ENCODE measurements at places on chromosomes 12 and 14.

DNA sequence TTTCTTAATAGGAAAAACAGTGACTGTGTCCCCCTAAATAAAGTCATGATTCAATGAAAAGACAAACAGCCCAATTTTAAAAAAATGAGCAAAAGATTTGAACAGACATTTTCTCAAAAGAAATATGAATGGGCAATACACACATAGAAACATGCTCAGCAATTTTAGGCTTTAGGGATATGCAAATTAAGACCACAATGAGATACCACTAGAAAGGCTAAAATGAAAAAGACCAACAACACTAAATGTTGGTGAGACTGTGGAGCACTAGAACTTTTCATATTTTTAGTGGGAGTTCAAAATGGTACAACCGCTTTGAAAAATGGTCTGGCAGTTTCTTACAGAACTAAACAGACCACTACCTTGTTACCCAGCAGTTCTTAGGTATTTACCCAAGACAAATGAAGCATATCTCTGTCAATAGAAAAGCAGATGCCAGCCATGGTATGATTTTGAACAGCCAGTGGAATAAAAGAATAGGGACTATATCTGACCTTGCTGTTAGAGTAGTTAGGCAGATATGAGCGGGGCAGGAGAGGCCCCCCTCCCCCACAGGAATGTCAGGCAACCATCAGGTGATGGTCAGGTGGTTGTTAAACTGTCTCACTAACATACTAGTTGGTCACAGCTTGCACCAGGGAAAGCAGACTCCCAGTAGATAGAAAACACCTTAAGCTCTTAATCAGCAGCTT is 108.8 kb downstream of the PRKCH start:
- DNase-seq = no peak

DNA sequence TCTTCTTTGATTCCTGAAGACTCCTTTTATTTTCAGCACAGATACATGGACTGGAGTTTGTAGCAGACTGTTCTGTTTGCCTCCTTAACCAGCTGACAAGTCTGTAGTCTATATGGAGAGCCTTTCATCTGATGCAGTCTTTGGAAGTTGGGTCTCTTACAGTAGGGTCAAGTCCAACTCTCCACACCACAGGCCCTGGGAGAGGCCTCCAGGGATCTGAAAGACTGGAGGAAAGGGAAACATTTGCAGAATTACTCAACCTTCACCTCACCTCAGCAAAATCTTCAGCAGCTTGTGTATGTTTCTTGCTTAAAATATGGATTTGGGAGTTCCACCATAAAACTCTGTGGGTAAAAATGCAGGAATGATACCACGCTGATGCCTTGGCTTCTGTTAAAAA is 188.4 kb downstream of the MSRB3 start:
- DNase-seq = no peak

- DNase-seq = no peak
Observed at GRCh38 chr12:78835493-78835892, 29.1 kb upstream of the SYT1 start.

DNA sequence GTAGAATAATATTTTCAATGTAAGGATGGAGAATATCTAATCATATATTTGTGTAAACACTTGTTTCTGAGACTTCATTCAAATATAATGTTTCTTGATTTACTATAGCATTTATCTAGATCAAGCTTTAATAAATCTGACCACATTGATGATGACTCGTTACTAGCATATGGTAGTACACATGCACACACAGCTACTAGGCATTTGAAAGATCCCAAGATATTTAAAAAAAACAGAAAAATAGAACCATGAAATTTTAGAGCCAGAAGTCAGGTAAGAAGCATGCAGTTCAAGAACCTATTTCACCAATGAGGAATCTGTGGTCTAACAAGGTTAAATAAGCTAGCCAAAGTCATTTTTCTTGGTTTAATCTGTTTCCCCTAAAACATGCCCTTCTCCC is 32.0 kb downstream of the DCP1B start:
- DNase-seq = no peak

- DNase-seq = no peak
Observed at GRCh38 chr12:68749443-68749842, 3.5 kb downstream of the SLC35E3 start.

DNA sequence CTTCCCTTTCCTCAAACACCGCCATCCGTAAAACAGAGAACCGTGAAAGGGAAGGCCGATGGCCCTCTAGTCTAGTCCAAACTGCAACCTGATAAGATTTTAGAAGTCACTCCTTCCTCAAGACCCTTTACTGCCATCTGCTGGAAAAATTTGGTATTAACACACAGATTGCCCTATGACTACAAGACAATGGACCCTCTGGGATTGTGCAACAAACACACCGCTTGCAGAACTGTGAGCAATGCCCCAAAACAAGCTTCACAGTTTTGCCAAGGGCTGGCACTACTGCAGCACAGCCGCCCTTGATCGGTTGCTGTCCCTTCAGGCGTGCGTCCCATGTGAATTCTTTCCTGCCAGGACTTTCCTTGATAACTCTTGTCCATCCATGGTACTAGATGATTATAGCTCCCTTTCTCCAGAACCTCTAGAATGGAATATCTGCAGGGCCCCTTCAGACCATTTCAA is 23.1 kb downstream of the LLPH start:
- DNase-seq = peak; percentile 52
